Coronary artery (tissue), 2 donors: ENCODE measurements at places on chromosomes 1 and 21.

DNA sequence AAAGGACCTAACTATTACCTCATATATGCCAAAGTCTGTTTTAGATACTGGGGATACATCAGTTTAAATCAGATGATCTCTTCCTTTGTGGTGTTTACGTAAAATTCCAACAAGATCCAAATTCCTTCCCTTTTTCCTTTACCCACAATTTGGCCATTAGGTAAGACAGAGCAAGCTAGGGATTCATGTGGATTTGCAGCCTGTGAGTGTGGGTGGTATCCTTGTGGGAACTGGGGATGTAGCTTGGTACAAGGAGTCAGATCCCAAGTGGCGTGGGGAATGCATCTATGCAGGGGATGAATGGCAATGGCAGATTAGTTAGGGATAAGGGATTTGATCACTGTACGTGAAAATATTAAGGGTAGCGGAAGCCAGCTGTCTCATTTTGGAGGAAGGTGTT is 9.8 kb upstream of the STRIP1 start:
- DNase-seq: no peak

DNA sequence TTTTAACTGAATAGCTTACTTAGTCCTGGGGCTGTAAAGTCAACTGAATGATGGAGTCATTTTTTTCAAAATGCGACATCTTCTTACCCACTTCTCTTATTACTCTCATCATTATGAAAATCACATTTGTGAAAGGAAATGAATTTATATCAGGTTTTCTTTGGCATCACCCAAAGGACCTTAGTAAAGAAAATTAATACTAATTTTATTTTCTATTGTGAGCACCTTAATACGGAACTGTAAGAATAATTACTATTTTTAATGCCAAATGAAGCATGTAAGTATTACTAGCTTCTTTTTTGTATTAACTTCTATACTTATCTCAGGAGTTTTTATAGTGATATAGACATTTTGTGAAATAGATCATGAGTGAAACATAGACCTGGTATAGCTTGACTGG is 30.9 kb downstream of the PTPRC start:
- no peak for DNase-seq

- DNase-seq: no peak
Observed at GRCh38 chr1:77876884-77877283, 11.5 kb upstream of the NEXN start.

DNA sequence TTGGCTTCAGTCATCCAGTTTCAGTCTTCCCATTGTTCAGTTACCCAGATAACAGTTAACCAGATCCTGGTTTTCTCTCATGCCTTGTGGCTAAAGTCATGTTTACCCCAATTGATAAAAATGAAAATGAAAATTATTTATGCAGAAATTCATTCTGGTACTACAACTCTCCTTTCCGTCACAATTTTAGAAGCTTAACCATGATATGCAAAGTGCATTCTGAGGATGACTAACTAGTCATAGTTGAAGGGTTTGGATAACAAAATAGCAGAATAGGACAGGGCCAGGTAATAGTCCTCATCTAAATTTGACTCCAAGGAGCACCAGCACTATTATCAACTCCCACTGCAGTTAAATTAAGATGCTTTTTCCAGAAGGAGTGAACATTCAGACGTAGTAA is 94.7 kb downstream of the NTMT2 start:
- no peak for DNase-seq

DNA sequence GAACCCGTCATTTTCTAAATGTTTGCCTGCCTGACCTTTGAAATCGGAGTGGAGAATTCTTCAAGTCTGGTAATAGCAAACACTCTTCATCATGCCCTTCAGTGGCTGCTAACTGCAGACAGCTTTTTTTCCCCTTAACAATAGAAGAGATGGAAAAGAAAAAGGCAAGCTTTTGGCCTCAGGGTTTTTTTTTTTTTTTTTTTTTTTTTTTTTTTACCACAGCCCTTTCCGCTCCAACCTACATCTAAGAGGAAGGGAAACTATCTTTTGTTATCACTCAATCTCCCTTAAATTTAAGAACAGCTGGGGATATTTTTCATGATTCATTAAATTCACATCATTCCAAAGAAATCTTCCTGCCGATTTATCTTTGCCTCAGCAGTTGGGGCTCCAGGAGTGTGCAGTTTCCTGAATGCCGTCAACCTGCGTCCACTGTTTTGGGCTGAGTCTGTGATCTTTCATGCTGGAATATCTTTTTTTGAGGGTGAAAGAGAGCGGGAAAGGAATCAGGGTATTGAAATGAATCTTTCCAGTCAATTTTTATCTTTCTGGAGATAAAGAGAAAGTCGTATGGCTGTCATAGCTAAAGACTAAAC is 144.5 kb upstream of the SMYD2 start:
- DNase-seq: no peak

DNA sequence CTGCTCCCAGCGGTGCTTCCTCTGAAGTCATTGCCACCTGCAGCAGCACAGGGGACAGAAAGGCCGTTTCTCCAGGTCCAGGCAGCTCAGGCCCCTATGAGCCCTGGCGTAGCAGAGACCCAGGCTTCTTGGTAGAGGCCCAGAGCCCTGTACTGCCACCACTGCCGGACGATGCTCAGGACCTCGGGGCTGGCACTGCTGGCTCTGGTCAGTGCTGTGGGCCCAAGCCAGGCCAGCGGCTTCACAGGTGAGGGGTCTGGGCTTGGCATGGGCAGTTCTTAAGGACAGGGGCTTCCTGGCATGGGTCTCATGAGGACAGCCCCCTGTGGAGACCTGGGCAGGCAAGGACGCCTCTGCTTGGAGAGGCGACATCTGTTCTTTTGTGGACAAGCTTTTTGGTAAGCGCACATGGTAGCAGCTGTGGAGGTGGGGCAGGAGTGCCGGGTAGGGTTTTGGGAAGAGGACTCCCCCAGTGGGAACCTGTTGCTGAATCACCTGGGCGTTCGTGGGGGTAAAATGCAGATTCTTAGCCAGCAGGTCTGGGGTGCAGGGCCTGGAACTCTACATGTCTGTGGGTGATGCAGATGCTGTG is at the start of gene UMODL1:
UMODL1 (plus strand) TSS at position 172 of the 592 bp plus-strand sequence; CDS start at position 172, 0 bp downstream.
- no peak for DNase-seq

- DNase-seq: no peak
Observed at GRCh38 chr1:226098870-226099835, 36.6 kb downstream of the H3-3A start.

DNA sequence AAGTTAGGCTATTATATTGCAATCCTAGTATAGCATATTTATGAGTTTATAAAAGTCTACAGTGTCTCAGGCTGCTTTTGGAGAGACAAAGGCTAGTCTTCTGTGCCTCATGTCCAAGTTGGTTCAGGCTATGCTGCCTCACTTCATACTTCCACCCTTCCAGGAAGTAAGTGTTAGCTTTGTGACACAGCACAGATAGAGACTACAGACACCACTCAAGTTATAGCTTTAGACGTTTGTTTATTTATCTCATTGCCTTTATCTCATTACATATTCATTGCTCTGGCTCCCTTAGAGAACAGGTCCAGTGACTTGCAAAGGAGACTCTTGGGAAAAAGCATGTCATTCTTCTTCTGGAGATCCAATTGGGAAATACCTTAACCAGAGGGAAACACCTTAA is 22.6 kb upstream of the GBP4 start:
- DNase-seq: no peak

DNA sequence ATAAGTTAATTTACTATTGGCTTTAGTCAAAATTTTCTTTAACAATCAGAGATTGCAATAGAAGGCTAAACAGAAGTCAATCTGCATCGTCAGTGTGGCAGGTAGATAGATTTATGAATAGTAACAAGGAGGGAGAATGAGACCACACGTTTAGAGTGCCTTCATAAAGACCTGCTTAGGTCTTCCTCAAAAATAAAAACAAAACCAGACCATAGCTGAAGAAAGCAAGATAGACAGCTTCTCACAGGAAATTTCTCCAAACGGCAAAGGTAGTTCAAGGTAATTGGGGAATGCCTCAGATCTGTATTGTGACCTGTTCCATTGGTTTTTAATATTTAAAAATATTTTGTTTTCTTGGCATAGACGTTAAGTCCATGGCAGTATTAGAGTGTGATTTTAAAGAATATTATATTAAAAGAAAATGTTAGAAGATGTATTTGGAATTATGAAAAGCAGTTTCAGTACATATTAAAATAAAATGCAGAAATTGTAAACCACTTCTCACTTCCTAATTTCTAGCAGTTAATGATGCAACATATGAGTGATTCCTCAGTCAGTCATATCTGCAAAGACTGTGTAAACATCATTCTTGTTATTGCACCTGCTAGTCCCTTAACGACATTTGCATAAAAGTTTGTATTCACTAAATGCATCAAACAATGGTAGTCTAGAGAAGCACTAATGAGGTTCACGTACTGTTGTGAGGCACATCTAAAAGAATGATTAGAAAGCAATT is 278.0 kb downstream of the HLX start:
- no peak for DNase-seq

GRCh38 chr1:107003972-107004371 is 52.5 kb upstream of the PRMT6 start:
- no peak for DNase-seq

DNA sequence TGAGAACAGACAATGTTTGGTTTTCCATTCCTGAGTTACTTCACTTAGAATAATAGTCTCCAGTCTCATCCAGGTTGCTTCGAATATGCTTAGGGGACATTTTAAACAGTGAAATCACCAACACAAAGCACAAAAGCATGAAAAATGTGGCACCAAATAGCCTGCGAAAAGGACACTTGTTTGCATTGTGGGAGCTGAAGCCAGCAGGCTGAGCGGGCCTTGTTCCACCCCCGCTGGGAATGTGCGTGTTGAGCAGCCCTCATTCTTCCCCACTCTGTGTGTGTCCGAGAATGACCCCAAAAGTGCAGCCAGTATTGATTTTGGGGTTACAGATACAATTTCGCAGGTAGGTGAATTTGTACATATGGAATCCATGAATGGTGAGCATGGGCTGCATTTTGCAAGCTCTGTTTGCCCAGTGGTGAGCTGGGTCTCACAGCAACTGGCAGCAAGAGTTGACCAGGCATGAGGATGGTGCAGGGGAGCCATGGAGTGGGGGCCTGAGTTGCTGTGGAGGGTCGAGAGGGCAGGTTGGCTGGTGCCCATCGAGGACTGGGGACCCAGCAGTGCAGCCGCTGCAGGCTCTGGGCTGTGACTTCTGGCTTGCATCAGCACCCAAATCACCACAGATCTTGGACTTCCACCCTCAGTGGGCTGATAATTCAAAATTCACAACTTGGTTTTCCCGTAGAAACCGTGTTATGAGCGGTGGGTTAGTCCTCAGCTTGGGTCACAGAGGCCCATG is 29.4 kb downstream of the NENF start:
- no peak for DNase-seq

GRCh38 chr1:69932760-69933159 is 272.6 kb downstream of the LRRC40 start:
- no peak for DNase-seq

DNA sequence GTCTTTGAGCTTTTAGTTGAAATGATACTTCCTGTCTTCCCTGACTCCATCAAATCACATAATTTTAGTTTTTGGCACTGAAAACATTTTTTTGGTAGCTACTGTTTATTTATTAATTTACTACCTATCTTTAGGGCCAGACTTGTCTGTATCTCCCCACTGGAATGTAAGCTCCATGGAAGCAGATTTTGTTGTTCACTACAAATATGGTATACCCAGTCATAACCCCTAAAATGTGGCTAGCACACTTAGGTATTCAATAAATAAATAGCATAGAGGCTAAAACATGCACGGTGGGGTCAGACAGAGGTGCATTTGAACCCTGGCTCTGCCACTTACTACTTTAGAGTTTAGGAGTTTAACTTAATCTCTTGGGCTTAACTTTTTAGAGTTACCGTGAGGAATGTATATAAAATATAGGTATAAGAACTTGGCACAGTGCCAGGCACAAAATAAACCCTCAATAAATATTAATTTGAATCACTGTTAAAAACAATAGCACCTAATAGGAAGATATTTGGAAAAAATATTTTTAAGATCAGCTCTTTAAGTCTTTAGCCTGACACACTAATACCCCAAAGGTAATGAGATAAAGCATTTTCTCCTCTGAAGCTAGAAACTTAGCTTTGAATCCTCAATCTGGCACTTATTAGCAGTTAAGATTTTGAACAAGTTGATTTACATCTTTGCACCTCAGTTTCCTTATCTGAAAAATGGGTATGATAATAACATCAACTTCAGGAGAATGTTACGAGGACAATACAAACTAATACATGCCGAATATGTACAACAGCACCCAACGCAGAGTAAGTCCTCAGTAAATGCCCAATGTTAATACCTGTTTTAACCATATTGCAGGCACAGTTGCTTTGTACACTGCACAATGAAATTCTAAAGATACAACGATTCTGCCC is 59.6 kb upstream of the HP1BP3 start:
- DNase-seq: no peak

- DNase-seq: no peak
Observed at GRCh38 chr1:89725011-89725370, 92.1 kb downstream of the LRRC8C start.

DNA sequence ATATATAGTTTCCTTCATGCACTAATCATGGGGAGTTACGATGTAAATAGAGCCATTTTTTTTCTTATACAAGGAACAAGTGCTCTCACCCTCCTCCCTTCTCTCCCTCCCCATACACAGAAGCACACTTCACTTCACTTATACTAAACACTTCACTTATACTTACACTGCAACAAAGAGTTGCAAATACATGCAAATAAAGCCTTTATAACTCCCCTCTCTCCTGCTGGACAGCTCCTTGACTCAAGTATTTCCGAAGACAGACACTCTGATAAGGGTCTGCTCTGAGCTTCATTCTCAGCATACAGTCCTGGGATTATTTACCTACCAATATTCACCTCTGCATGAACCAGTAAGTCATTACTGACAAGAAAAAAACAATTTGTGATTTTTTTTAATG is 35.6 kb upstream of the ERG start:
- no peak for DNase-seq

DNA sequence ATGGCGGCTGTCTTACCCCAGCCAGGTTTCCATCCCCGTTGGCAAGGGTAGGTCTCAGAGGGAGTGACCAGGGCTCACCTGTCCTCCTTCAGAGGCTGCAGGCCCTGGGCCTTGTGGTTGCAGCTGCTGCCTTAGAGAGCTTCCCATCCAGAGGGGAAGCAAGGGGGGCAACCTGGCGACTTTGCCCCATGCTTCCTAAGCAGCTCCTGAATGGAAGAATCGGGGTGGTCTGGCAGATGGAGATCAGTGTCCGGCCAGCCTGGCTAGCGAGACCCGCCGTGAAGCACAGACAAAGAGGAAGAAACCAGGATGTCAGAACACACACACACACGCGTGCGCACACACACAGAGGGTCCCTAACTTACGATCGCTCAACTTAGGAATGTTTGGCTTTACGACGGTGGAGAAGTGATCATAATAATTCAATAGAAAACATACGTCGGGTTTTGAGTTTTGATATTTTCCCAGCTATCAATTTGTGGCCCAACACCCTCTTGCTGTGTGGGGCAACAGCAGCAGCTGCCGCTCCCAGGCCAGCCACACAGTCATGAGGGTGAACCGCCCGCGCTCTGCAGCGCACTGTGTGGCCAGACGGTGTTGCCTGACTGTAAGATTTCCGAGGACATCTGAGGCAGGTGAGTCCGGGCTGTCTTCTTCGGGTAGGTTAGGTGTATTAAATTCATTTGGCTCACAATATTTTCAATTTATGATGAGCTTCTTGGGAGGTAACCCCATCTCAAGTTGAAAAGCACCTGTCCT is 113.0 kb upstream of the ARHGEF16 start:
- no peak for DNase-seq
